ENCODE measurements at places on chromosomes 2 and 18. TPM values are rescaled to one million over a fixed set of nuclear protein-coding genes. Genes with fewer than 3 reads are reported as not detected.

- H3K27ac ChIP-seq, result no peak overlapping the region
- H3K36me3 ChIP-seq, result no peaks in the 10 kb centered on the region
- no peak for DNase-seq
- no peaks in the 10 kb centered on the region for H3K4me1 ChIP-seq
- no peaks in the 10 kb centered on the region for H3K27me3 ChIP-seq
Observed at GRCh38 chr2:78541451-78542267, 483.8 kb upstream of the REG3G start.

- H3K27ac ChIP-seq, result no peak overlapping the region
- no peak overlapping the region for H3K4me3 ChIP-seq
- no peak for DNase-seq
- H3K36me3 ChIP-seq, result no peaks in the 10 kb centered on the region
- no peaks in the 10 kb centered on the region for H3K27me3 ChIP-seq
Observed at GRCh38 chr2:234690569-234691213, 193.8 kb upstream of the ARL4C start.

DNA sequence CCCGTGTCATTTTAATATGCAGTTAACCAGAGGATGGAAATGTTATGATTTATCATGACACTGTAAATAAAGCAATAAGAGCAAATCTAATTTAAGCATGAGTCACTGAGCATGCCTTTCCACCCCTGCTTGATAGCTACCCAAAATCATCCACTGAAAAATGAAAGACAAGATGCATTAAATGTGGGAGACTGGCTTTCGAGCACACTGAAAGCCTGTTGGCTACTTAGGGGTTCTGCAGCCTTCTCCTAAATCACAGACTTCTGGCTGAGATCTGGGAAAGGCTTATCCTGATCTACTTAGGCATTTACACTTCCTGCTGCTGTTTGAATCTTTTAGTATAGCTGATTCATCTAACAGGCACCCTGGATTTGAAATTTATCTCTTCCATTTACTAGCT, 778.3 kb upstream of the CDH7 start:
- no peaks in the 10 kb centered on the region for H3K4me1 ChIP-seq
- no peak overlapping the region for H3K27ac ChIP-seq
- H3K27me3 ChIP-seq, result no peaks in the 10 kb centered on the region
- H3K4me3 ChIP-seq, result no peak overlapping the region
- H3K36me3 ChIP-seq, result no peaks in the 10 kb centered on the region
- DNase-seq, result no peak

Gene TXNDC2
- total RNA-seq, result not detected

Gene LYG1
- 0.29 TPM for total RNA-seq
